ENCODE measurements at places on chromosomes 7 and 10.

DNA sequence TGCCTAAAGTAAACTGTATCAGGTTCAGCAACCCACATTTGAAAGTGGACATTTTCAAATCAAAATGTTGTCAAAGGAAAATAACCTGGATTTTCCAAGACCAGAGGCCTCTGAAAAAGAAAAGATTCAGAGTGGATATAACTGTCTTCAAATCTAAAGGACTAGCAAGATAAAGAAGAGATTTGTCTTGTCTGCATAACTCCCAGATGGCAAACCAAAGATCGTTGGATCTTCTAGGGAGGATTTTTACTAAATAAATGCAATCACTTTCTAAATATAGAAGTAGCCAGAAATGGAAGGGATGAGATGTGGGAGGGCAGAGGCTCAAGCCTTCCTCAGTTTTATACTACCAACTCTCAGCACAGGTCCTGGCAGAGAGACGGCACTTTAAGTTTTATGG lies 39.0 kb downstream of the CABCOCO1 start:
- no peak for DNase-seq

- DNase-seq: no peak
Observed at GRCh38 chr7:75968561-75969001, 25.8 kb downstream of the TMEM120A start.

GRCh38 chr10:104492329-104492940 lies 138.8 kb downstream of the CFAP58 start:
- DNase-seq: no peak

GRCh38 chr7:154584352-154585252 lies 418.3 kb downstream of the PAXIP1 start:
- DNase-seq: no peak

All from islet precursor cell (in vitro differentiated cells).